ENCODE measurements at places on chromosomes 11 and 22. TPM values are rescaled to one million over a fixed set of nuclear protein-coding genes. Genes with fewer than 3 reads are reported as not detected.

GLYATL1 gene
- total RNA-seq: 1.6 TPM

DNA sequence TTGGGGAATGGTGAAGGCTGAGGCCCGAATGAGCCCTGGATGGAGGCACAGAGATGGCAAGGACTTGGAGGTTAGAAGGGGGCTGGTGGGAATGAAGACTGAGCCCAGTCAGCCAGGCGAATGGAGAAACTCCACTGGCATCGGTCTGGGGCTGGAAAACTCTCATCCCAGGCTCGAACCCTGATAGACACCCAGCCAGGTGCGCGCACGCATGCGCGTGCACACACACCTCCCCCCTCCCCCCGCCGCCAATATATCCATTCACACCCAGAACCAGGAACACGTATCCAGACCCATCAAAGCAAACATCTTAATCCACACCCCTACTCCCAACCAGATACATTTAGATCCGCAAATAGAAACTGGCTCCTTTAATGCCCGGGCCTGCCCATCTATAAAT, 139.3 kb downstream of the CEP164 start:
- no peak for DNase-seq

- no peak for DNase-seq
Measured at GRCh38 chr11:103433386-103434072, 324.3 kb downstream of the DYNC2H1 start.

GRCh38 chr11:9263840-9264315, 1.3 kb downstream of the DENND5A start:
- no peak for DNase-seq

- DNase-seq: no peak
Measured at GRCh38 chr22:38246692-38247091, 26.1 kb downstream of the TMEM184B start.

OR8A1 gene
- not detected for total RNA-seq

FERMT3 gene
- 17.4 TPM for total RNA-seq

DNA sequence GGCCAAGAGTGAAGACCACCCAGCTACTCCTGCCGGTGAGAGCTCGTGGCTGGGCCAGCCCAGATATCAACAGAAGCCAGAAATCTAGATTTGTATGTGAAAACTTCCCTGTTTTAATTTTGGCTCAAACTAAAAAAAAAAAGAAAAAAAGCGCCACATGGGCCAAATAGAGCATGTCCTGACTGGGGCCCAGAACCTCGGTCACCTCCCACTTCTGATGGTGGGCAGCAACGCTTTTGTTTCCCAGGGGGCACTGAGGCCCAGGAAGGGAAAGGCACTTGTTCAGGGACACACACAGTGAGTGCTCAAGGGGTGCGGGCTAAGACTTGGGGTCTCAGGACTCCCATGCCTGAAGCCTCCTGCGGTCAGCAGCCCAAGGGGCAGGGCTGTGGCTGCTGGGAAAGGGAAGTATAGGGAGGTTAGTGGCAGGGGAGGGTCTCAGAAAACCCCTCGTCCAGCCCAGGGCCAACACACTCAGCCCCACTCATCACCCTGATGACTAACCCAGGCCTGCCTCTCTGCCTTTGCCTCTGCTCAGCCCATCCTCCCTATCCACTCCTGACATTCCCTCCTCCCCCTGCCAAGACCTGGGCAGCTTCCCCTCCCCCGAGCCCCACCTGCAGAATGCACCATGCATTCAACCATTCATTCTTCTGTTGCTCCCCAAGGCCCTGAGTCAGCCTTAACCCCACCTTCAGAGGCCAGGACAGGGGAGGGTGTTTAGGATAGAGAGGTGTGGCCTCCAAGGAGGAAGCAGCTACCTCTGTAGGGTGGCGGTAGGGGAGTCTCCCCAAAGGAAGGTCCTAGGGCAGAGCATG, 30.0 kb upstream of the TCF20 start:
- no peak for DNase-seq

DNA sequence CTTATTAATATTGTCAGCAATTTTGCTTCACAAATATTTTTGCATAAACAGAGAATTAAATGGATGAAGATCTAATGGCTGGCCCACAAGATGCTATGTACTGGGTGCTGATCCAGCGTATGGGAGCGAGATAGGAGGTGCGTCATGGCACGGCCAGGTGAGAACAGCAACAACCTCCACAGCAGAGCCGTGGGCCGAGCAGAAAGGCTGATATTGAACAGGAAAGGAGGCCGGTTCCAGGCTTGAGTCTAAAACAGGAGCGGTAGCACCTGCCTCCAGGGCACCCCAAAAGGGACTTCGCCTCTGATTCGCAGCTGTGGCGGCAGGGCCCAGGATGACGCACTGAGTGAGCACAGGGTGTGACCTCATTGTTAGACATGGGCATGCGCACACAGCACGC, 1502.1 kb downstream of the TBC1D22A start:
- DNase-seq: no peak

TSKU gene
- total RNA-seq: 65.1 TPM

CACNA1I gene
- total RNA-seq: 0.44 TPM

- DNase-seq: no peak
Measured at GRCh38 chr11:16299390-16299789, 57.0 kb downstream of the SOX6 start.

DNA sequence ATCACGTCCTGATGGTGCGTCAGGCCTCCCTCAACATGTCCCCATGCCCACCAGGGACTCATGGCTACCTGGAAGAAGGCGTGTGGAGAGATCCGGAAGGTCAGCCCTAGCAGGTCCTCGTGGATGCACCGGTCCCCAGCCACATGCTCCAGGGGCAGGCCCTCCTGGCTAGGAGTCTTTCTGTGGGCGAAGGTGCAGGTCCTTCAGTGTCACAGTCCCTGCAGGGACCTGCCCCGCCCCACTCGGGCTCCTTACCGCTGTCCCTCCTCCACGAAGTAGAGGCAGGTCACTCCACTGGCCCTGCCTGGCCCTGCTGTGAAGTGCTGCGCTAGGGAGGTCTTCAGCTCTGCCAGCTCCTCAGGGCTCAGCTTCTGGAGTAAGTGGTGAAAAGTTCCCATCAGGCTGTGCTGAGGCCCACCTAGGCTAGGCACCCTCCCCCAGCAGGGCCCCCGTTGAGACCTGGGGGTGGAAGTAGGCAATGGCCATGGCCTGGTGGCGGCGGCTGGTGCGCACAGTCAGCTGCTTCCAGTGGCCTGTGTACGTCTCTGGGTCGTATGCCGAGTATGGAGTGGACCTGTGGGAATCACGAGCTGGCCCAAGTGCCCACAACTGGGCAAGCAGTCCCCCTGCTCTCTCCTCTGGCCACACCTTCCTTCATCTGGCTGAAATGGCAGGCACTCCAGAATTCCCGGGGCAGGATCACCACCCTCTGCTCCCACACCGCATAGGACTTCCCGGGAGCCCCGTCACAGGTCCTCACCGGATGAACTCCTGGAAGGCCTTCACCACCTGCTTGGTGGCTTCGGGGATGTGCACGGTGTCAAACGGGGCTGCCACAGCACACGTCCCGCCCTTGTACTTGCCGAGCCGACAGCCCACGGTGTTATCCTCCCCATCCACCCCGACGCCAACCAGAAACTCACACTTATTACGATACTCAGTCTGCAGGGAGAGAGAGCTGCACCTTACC, 1.1 kb upstream of the RANBP1 start:
- DNase-seq: no peak

DNA sequence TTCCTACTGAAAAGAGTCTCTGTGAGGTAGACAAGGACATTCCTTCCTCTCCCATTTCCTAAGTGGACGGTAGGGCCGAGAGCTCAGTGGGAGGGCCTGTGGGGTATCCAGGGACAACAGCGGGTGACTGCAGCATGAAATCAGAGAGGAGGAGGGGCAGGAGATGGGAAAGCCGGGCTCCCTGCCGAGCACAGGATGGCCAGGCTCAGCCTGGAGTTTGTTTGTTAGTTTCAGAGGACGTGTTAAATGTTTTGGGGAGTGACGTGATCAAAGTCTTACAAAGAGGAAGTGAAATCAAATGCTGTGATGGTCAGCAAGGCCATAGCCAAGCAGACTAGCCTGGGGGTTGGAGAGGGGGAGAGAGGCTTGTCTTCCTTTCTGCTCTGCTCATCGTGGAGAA, 152.7 kb downstream of the ADAMTS15 start:
- no peak for DNase-seq

- no peak for DNase-seq
Measured at GRCh38 chr22:25208743-25209505, 9.3 kb downstream of the CRYBB3 start.

GRCh38 chr22:35230839-35231584, 26.3 kb upstream of the HMGXB4 start:
- no peak for DNase-seq

PYGM gene
- 3.4 TPM for total RNA-seq

TEX54 gene
- not detected for total RNA-seq

GRCh38 chr11:11514246-11514645, 107.6 kb downstream of the GALNT18 start:
- no peak for DNase-seq

DNA sequence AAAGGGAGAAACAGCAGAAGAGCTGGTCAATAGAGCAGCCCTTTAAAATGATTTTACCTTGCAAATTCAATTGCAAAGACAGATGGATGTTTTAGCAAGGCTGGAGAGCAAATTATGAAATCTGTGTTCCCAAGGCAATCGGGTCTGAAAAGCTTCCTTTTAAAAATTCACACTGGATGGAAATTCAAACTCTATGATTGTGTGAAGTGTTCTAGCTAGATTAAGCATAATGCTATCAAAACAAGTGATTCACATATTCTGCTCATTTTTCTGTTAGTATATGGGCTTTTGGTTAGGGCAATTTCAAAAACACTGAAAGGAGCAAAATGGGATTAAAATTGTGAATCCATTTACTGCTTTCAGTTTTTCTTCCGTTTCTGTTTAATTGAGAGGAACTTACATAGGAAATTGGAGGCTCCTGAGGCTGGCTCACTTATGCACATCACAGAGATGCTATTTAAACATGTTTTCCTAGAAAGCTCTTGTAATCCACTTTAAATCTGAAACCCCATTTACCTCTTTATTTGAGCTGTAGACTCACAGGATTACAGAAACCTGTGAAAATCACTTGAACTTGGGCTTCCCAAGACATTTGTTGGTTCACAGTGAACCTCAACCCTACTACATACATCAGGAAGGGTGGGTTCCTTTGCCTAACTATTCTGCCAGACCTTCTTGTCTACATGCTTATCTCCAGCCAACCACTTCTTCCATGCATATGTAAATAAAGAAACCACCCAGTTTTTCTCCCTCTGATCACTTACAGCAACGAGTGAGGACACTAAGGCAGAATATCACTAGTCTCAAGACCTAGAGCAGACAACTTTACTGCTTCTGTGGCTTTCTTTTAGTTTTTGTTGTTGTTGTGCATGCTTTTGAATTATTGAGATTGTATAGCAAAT, 201.9 kb upstream of the PITPNB start:
- no peak for DNase-seq

ZNF408 gene
- 6.4 TPM for total RNA-seq

DNA sequence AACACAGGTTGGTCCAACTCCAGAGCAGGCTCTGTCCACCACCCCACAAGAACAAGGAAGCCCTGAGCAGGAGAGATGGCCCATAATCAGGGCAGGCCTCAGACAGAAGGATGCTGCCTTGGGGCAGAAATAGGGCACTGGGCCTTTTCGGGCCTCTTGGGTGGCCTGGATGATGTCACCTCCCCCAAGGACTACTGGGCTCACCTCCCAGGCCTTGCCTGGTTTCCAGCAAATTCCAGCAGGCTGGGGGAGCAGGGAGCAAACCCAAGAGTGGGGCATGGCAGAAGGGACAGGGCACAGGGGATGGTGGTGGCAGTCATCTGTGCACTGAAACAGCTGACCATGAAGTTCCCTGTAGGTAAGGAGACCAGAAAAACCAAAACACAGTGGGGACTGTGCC, 5.3 kb upstream of the NAA40 start:
- DNase-seq: no peak

DNA sequence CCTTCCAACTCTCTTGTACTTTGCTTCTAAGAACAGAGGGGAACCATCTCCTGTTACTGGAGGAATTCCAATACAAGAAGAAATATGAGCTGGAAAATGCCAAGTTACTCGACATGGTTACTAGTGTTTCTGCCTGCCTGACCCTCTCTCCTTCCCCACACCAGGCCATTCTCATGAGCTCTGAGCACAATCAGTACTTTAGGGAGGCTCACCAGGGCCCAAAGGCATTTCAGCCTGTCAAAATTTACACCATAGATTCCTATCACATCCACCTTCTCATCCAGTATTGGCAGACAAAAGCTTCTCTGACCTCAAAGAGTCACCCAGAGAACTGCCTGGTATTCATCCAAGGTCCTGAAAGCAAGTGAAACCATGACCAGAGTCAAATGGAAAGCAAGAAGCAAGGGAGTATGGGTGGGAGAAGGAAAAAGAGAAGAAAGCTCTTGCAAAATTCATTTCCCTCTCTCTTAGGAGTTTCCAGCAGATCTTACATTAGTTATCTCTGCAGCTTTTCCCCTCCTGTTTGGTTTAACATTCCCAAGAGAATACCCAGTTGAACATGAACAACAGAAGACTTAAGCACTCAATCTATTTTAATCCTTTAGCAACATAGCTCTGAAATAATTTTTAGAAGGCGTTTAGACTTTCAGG, 58.7 kb upstream of the NCAM1 start:
- DNase-seq: no peak

- peak; percentile 41 for DNase-seq
Measured at GRCh38 chr22:49663823-49664222, 163.8 kb downstream of the BRD1 start.

DNA sequence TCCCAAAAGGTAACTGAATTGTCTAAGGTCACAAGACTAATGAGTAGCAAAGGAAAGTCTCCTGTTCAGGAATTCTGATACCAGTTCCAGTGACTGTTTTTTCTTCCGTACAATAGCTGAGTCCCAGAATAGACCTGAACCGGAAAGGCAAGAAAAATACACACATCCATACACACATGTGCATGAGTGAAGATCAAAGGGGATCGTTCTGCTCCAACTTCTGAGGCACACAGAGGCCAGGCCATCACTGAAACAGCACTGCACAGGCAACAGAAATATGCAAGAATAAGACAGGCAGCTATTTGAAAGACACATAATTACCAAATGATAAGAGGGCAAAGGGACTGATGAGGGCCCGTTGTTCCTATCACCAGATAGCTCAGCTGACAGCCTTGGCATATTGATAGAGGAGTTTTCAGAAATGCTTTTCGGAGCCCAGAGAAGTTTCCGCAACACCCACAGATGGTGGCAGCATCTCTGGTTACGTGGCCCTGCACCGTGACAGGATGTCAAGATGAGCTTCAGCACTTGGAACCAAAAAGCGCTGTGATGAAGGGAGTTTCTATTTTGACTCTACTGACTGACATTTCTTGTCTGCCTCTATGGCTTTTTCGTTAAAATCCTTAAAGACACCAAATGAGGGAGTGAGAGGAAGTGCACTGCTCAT, 280.6 kb downstream of the LARGE1 start:
- no peak for DNase-seq

- no peak for DNase-seq
Measured at GRCh38 chr11:82750643-82751139, 17.0 kb upstream of the FAM181B start.

Data from breast epithelium (tissue), 4 donors.